Immature natural killer cell (primary cell): ENCODE measurements at places on chromosomes 4 and X. TPM values are rescaled to one million over a fixed set of nuclear protein-coding genes. Genes with fewer than 3 reads are reported as not detected.

Gene MRFAP1L1
- 159 TPM for polyA plus RNA-seq

Gene CCDC149
- polyA plus RNA-seq, result 0.20 TPM

Gene DCX
- polyA plus RNA-seq, result not detected

Gene PLA2G12A
- 29.9 TPM for polyA plus RNA-seq

Gene NXF2
- polyA plus RNA-seq, result not detected

Gene NOX1
- polyA plus RNA-seq, result not detected

Gene USP17L18
- not detected for polyA plus RNA-seq

Gene CLNK
- 1.8 TPM for polyA plus RNA-seq

Gene LONRF3
- 2.3 TPM for polyA plus RNA-seq

Gene HTN1
- not detected for polyA plus RNA-seq

Gene EMCN
- not detected for polyA plus RNA-seq

Gene TXK
- polyA plus RNA-seq, result 314 TPM

Gene SLC6A14
- not detected for polyA plus RNA-seq

Gene HSFX1
- polyA plus RNA-seq, result not detected

Gene MRPL1
- polyA plus RNA-seq, result 24.4 TPM

Gene MAGIX
- 2.2 TPM for polyA plus RNA-seq

Gene CT45A10
- polyA plus RNA-seq, result not detected

Gene TRO
- 1.3 TPM for polyA plus RNA-seq

Gene PHKA1
- polyA plus RNA-seq, result not detected

Gene PRKG2
- 0.76 TPM for polyA plus RNA-seq

Gene KLF8
- polyA plus RNA-seq, result 4.4 TPM

Gene MAPK10
- polyA plus RNA-seq, result not detected

Gene RNF175
- not detected for polyA plus RNA-seq

Gene XG
- not detected for polyA plus RNA-seq

Gene EMD
- 27.2 TPM for polyA plus RNA-seq

Gene FSTL5
- polyA plus RNA-seq, result not detected

Gene CXorf65
- polyA plus RNA-seq, result not detected

Gene AFF1
- 35.3 TPM for polyA plus RNA-seq

Gene ARSJ
- not detected for polyA plus RNA-seq

Gene RAI2
- not detected for polyA plus RNA-seq
